Bone marrow (tissue), 2 donors: ENCODE measurements at places on chromosomes 6 and 20.
A peak's percentile ranks its signal among the peaks of the same experiment; 100 is the strongest.

GRCh38 chr6:12363651-12364381 is 73.7 kb downstream of the EDN1 start:
- peak; percentile 13 for DNase-seq

GRCh38 chr6:168118935-168119334 is 39.9 kb upstream of the FRMD1 start:
- no peak for DNase-seq

- no peak for DNase-seq
These were observed 59.4 kb downstream of the RPRD1B start for GRCh38 chr20:38092915-38093314.

- no peak for DNase-seq
These were observed 233.0 kb upstream of the RAB32 start for GRCh38 chr6:146310628-146311027.

DNA sequence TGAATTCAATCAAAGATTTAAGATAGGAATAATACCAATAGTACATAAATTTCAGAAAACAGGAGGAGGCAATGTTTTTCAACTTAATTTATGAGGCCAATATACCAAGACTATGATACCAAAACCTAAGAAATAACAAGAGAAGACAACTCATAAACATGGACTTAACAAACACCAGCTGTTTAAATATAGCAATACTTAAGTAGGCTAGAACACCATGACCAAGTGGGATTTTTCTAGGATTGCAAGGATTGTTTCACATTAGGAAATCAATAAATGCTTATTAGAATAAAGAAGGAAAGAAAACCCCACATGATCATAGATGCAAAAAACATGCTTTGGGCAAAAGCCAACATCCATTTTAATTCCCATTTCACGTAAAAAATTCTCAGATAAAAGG is 355.1 kb downstream of the EPM2A start:
- DNase-seq, result no peak

GRCh38 chr6:11198663-11199603 is 33.5 kb downstream of the NEDD9 start:
- no peak for DNase-seq

DNA sequence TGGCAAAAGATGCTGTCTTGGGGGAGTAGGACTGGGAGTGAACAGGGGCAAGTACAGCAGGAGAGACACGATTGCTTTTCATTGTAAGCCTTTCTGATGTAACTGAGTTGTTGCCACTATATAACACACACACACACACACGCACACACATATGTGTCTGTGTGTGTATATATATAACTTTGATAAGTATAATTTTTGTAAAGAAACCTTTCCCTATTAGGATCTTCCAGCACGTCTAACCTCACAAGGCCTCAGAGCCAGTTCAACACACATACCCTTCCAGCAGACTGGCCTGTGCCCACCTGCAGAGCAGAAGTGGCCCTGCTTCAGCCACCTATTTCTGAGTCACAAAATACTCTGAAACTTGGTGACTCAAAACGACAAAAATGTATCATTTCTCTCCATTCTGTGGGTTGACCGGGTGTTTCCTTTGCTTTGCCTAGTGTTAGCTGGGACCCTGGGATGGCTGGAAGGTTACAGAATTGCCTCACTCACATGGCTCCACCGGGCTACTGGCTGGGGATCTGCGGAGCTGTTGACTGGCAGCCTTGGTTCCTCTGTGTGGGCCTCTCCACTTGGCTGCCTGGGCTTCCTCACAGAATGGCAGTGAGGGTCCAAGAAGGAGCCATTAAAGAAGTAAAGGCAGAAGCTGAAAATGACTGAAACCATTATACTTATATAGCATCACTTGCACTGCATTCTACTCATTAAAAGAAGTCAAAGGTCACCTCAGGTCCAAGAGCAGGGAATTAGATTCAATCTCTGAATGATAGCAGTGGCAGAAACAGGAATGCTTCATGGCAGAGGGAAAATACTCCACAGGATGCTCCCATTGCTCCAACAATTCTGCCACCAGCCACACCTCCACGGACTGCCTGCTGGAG is 126.4 kb downstream of the BANF2 start:
- no peak for DNase-seq

GRCh38 chr6:52552278-52552643 is 24.6 kb downstream of the TRAM2 start:
- no peak for DNase-seq

DNA sequence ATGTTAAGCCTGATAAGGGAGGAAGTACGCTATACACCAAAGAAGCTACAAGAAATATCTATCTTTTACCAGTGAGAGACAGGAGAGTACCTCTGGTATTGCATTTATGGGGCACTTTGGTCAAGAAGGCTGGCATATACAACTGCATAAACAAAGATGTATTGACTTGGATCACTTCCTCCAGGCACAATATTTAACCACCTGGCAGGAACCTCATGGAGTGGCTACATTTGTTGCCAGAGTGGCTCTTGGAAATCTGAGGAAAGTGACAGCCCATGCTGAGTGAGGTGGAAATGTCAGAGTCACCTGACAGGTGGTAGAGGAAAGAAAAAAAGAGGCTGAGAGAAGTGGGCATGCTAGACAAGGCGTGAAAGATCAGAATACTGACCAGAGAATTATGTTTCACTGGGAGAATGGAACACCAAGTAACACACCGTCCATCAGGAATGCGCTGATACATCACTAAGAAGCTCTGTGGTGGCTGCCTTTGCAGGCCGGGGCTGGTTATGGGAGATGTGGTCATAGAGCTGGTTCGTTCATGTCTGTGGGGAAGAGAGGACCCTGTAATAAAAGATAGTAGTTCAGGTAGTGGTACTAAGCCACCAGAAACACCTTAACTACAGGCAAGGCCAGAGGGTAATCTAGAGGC is 61.4 kb upstream of the UFL1 start:
- DNase-seq, result no peak

DNA sequence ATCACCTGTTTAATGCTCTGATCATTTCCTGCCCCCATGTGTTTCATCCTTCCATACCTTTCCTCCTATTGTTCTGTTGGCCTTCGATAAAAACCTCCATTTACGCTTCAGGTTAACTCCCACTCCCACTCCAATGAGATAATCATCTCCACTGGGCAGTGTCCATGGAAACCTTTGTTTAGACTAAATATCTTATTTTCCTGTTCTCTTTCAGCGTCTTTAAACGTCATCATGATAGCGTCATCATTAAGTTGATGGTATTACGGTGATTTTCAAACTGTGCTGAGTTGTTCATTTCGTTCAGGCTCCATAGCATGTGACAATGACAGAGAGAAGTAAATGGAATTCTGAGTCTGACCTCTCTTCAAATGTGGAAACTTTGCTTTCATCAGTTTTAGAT is 970.5 kb upstream of the SLC35B3 start:
- DNase-seq, result no peak

DNA sequence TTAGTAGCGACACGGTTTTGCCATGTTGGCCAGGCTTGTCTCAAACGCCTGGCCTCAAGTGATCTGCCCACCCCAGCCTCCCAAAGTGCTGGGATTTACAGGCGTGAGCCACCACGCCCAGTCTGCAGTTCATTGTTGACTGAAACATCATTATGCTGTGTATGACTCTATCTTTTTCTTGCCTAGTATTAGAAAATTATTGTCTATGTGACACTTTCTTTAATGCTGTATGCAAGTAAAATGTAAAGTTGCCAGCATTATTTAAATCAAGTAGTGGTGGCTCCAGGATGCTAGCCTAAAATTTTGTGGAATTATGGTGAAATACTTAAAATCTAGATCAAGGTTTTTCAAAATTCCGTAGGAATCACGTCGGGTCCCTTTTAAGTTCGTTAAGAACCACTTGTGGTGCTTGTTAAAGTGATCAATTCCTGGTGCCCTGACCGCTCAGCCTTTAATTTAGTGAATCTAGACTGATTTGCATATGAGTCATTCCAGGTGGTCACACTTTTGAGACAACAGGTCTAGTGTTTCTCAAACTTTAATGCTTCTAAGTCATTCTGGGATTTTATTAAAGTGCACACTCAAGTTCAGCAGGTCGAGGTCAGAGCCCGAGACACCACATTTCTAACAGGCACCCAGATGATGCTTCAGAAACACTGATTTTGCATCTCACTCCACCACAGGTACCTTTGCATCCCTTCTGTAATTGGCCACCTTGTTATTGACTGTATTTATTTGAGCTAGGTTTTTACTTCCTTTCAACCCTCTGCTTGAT is 132.6 kb upstream of the MTHFD1L start:
- no peak for DNase-seq

DNA sequence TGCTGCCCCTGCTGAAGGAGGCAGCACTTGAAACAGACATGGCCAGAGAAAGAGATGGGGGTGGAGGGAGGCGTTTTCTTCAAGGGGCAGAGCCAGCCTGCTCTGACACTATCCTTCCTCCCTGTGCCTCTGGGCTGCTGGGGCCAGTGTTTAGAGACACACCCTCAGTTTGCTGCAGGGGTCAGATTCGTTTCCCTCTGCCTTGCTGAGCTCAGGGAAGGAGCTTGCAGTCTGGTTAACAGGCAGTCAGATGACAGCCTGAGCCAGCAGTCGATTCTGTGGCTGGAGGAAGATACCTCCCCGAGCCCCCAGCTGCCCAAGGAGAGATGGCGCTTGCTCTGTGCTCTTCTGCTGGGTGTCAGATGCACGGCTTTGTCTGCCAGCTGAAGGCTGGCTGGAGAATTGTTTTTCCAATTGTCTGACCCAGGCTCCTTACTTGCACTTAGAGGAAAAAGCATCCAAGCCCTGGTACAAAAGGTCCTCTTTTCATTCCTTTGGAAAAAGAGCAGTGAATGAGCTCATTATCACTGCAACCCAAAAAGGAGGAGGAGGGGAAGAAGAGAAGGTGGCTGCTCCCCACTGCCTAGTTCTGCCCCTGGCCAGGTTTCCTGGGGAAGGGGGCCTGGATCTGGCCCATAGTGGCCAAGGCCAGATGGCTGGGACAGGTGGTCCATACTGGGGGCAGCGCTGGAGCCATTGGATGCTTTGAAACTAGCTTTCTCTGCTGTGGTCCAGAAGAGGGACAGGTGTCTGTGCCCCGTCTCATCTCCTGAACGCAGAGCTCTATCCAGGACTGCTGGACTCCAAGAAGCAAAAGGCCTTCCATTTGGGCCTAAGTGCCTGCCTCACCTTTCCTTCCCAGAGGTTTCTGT is 88.2 kb downstream of the TCP11 start:
- DNase-seq, result no peak

DNA sequence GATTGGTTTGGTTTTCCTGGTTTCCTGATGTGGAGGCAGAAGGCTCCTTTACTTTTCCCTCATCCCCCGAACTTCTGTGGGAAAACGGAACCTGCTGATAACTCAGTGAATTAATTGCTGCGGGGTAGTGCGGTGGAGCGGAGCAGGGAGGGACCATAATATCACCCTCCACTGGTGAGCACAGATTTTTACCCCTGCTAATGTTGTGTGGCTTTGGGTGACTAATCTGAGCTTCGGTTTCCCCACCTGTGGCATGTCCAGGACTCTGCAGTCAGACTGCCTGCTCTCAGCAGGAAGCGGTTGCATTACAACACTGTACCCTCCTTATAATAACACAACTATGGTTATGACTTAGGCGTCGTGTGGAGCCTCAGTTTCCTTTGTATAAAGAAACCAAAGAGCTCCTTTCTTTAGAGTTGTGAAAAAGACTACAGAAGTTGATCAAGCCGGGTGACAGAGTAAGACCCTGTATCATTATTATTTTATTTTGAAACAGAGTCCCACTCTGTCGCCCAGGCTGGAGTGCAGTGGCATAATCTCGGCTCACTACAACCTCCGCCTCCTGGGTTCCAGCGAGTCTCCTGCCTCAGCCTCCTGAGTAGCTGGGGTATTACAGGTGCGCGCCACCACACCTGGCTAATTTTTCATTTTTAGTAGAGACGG is 2.2 kb upstream of the ID1 start:
- no peak for DNase-seq

DNA sequence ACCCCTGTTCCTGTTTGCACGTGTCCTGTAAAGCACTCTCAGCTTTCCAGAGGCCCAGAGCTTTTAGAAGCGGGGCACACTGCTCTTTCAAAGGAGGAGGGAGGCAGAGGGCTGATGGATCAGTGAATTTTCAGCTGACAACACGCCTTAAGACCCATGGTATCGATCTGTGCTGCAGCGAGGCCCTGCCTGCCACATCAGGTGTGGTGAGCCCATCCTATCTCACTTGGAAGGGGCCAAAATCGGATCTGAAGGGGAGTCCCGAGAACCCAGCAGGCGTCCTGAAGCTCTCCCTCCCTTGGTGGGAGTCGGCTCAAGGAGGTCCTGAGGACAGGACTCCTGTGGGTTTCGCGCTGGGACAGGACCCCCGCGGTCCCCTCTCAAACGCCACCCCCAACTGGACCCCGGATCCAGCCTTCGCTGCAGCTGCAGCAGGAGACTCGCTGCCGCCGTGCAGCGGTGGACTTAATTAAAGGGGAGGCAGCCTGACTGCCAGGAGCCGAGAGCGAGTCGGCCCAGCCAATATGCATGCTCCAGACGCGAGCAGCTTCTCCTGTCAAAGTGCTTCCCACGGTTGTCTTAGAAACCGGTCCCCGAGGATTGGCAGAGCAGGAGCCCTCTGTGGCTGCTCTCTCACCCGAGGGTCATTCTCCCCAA is 580.0 kb upstream of the ZNF337 start:
- no peak for DNase-seq

- DNase-seq, result no peak
These were observed 4.1 kb upstream of the CRYBG1 start for GRCh38 chr6:106356378-106356777.

- DNase-seq, result peak; percentile 72
These were observed 289.1 kb upstream of the SUPT3H start for GRCh38 chr6:45666846-45667245.

GRCh38 chr6:146985111-146985510 is 219.1 kb upstream of the STXBP5 start:
- DNase-seq, result no peak

- DNase-seq, result no peak
These were observed 97.9 kb downstream of the CFAP61 start for GRCh38 chr20:20150241-20150640.

GRCh38 chr6:126633373-126633772 is 293.5 kb downstream of the CENPW start:
- DNase-seq, result no peak

- DNase-seq, result no peak
These were observed 163.1 kb upstream of the THEMIS start for GRCh38 chr6:128063850-128064539.

GRCh38 chr6:52352239-52353018 is 9.5 kb upstream of the PAQR8 start:
- DNase-seq, result peak; percentile 9

- DNase-seq, result peak; percentile 75
These were observed 4.0 kb downstream of the PKIG start for GRCh38 chr20:44586289-44586911.

DNA sequence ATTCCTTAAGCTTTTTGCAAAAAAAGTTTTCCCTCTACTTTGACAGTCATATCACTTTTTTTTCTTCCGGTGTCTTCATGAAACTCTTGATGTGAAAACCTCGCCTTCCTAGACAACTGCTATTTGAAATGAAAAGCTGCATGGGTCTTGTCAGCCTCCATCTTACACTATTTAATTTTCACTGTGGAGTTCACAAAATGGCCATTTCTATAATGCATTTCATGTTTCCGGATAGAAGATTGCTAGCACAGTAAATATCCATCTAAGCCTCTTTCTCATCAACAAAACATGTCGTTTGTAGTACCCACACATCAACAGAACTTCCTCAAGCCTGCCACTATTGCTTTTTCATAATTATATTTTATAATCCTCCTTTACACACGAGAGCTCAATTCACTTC is 204.9 kb upstream of the ID4 start:
- DNase-seq, result no peak

- DNase-seq, result no peak
These were observed 153.0 kb downstream of the SOBP start for GRCh38 chr6:107642861-107643328.

GRCh38 chr6:160256445-160256844 is 2.2 kb downstream of the SLC22A2 start:
- no peak for DNase-seq
